ENCODE measurements at places on chromosomes 2 and 18.

DNA sequence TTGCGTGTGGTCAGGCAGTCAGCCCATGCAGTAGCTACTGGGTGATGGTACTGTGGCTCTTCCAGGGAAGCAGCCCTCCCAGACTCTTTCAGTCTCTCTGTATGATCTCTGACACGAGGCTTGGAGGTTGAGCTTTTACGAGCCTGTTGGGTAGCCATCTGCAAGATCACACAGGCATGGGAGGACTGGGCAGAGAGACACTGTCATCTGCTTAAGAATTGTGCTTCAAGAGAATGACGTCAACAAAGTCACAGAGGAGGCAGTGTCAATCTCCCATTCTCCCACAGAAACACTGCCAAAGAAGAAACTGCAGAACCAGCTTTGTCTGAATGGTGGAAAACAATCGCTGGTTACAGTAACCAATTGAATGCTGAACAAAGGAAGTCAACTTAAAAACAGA is 78.4 kb upstream of the MC2R start:
- no peak for DNase-seq

DNA sequence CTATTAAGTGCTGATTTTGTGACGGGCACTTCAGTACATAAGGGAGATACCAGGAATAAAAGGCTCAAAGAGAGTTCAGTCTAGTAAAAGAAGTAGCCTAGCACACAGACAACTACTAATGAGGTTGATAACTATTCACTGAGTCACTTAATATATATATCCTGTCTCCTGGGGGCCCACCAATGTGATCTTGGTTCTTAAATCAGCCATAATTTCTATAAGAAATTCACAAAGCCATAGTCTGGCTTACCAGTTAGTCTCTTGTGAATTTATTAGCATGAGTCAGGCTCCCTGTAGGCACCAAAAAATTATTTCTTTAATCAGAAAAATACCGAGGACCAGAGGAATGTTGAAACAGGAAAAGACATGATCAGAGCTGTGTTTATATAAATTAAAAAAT is 10.4 kb downstream of the KCNE4 start:
- no peak for DNase-seq

- DNase-seq: no peak
These were observed 327.5 kb downstream of the KIAA1328 start for GRCh38 chr18:37156330-37156942.

DNA sequence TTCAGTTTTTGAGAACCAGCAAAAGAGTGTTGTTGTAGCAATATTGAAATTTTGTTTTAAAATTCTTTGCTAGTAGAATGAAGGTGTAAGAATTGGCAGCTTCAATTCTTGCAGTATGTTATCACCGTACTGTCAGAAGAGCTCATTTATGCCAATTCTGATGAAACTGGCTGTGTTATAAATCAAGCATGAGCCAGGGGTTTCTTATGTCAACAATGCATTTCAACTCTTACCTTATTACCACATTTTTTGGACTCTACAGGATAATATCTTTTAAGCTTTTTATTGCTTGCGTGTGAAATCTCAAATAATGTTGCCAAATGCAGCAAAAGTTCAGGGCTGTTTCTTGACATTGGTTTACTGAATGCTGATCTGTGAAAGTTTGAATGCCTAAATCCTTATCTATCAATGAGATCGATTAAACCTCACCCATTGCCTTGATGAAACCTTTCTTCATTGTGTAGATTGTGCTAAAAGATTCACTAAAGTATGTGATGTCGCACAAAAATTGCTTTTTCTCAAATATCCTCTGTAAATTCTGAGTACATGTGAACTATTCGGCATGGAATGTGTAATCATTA is 1389.3 kb upstream of the ZEB2 start:
- no peak for DNase-seq

DNA sequence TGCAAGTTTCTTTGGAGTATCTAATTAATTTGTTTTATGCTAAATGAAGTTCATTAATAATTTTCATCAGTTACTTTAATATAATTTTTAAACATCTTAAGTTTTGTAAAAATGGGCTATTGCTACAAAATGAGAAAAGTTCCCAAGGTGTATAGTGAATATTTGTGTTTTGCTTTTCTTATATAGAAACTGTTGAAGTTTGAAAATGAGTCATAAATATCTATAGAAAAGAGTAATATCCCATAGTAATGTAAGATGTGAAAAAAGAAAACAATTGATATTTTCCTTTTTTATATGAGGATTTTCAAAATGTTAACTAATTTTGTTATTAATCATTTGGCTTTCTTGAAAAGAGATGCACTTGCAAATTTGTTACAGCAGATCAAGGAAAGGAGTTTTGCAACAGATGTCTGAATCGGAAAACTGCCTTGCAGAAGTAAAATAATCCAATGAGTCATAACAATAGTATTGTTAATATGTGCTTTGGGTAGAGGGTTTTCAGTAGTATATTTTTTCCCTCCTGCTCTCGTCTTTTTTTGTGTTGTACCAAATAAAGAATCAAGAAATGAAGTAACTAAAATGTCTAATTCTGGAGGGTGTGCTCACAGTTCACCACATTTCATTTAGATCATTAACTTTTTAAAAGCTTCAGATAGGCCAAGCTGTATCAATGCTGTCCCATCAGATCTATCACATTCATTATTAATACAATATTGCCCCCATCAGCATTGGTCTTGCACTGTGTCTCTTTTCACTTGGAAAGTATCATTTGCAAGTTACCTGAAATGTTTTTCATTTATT is 15.5 kb downstream of the DUSP19 start:
- DNase-seq: no peak

GRCh38 chr2:108390340-108390739 is 12.6 kb downstream of the SULT1C4 start:
- DNase-seq: no peak

Data from CD4-positive, alpha-beta T cell treated with Interleukin-6 at 100 ng/mL for 8 hours (primary cell).